Midbrain (tissue), 1 donor: ENCODE measurements at places on chromosomes 12 and 14.

DNA sequence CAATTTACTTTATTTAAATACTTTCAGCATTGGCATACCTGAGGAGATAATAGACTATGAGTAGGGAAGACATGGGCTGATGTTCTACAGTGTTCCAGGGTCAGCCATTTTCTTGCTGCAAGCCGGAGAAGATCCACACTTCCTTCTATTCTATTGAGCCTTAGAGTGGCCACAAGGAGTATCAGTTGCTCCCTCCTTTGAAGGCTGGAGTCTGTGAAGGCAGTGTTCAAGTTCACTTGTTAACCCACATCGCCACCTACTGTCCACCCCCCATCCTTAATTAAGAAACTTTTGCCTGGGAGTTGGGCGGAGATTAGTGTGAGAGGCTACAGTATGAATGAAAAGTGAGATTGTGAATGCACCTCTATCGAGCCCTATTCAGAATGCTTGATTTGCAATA lies 666.6 kb downstream of the NRXN3 start:
- peak; percentile 70 for DNase-seq

DNA sequence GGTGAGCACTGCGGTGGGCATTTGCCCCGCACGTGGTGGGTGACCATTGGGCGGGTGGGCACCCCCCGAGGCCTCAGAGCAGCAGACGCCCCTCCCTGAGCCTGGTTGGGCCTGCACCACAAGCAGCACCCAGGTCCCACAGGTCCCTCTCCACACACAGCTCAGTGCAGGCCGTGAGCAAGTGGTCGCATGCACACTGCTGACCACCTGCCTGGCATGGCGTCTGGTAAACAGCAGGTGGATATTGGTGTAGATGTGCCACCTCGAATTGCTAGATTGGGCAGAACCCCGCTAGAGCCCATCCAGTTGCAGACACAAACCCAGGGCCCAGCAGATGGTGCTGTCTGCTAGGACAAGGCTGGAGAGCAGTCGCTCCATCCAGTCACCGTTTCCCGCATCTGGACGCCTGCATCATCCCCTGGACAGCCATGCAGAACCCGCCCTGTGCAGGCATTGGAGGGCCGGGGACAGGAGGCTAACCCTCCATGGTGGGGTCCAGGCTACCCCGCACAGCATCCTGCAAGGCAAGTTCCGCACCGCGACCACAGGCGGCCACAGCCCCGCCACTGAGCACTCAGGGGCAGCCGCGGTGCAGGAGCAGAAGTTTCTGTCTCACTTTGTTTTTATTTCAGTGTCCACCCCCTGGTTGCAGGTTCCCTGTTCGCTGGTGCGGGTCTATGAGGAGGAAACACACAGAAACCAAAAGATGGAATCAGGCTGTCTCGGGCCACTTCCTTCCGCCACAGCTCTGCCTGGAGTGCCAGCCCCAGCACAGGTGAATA lies 45.6 kb upstream of the RIMBP2 start:
- DNase-seq: peak; percentile 52

DNA sequence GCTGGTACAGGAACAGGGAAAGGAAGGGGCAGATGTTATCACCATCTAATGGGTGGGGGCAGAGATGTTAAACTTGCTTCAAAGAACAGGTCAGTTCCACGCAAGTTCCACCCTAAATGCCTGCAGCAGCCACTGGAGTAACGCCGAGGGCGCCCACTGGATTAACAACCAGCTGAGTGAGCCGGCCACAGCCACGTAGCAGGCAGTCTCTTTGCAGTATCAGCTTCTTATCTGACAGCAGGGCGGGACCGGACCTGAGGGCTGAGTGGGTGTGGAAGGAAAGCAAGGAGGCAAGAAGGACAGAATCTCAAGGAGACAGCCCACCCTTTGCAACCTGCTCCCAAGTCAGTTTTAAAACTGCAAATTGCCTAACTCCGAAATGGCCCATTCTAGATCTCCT lies 38.4 kb upstream of the FOXN3 start:
- no peak for DNase-seq

DNA sequence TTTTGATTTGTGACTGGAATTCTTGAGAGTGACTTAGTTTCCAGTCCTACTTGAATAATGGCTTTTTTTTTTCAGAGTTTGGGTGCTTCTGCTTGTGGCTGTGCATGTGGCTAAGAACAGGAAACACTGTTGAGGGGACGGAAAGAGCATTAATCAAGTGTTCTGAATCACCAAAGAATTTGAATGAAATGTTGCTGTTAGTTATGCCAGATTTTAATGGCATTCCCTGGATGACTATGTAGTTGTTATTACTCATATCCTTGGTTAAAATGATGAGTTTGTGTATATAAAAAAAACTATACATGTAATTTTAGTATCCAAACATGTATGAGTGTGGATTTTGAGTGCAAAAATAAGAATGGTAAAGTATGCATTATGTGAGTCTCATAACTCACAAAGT lies 347.9 kb downstream of the BCAT1 start:
- no peak for DNase-seq

GRCh38 chr14:103453791-103454190 lies 68.6 kb downstream of the MARK3 start:
- DNase-seq: no peak

GRCh38 chr14:61238611-61239245 lies 42.4 kb downstream of the TMEM30B start:
- no peak for DNase-seq

- DNase-seq: no peak
Measured at GRCh38 chr12:128073937-128074336, 193.0 kb upstream of the TMEM132C start.

GRCh38 chr12:52354200-52354599 lies 13.1 kb downstream of the KRT85 start:
- no peak for DNase-seq

DNA sequence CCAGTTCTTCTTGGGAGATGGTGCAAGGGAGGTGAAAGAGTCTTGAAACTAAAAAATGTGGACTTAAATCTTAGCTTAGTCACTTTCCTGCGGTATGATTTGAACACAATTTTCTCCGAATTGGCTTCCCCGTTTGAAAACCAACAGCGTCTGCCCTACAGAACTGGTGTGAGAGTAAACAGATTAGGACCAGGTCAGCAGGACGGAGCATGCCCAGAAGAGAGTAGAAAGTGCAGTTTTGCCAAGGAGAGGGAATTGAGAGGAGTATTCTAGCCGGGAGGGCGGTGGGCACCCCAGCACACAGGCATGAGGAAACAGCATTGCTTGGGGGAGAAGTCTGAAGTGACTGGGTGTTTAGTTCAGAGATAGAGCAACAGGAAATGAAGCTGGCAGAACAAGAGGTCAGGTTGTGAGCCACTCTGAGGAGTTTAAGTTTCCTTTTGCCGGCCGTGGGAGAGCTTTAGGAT lies 927.1 kb downstream of the VRK1 start:
- DNase-seq: no peak

- peak; percentile 3 for DNase-seq
Measured at GRCh38 chr14:20179218-20179617, 11.5 kb upstream of the OR11G2 start.

GRCh38 chr12:96623155-96623554 lies 133.8 kb downstream of the CFAP54 start:
- no peak for DNase-seq

DNA sequence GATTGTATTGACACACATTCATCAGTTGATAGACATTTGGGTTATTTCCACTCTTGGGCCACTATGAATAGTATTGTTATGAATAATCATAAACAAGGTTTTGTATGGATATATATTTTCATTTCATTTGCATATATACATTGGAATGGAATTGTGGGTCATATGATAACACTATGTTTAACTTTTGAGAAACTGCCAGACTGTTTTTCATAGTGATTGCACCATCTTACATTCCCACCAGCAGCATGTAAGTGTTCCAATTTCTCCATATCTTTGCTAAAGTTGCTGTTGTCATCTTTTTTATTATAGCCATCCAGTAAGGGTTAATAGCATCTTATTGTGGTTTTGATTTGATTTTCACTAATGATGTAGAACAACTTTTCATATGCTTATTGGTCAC lies 198.5 kb upstream of the PPFIA2 start:
- no peak for DNase-seq

DNA sequence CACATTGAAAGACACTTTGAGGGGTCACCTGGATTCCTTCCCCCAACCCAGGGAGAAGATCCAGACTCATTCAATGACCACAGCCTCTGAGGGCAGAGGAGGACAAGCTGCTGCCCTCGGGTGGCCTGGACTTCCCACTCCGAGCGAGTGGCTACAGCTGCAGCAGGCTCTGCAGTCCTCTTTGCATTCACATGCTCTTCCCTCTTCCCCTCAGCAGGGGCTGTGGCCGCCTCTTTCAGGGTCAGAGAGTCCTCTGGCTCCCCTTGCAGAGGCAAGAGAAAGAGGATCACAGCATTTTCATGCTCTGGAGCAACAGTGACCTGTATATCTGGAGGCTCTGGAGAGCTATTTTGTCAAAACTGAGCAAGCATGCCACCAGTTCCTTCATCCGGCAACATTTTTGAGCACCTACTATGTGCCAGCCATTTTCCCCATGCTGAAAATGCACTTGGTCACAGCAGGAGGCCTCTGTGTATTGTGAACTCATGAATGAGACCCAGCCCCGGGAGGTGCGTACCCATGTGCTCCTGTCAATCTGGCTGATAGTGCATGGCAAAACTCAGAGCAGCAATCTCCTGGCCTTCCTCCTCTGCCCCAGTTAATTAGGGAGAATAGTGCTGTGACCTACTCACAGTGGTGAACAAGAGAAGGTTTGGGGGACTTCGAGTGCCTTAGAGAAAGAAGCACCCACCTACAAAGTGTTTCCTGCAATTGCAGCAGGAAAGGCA lies 42.9 kb upstream of the KCNA5 start:
- no peak for DNase-seq

DNA sequence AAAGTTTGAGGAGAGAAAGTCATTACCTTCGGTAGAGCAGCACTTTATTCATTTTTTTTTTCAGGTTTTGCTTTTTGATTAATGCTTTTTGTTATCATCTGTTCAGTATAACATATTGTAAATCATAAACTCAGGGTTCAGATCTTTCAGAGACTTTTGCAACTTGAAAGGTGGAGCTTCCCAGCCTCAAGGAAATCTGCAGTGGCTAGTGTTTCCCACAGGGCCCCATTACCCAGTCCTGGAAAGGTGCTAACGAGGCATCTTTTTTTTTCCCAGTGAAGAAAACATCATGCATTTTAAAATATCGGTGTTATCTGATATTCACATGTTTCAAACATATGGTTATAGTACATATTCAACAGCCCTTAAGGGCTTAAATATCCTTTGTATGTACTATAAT lies 74.0 kb downstream of the HMGA2 start:
- DNase-seq: no peak

DNA sequence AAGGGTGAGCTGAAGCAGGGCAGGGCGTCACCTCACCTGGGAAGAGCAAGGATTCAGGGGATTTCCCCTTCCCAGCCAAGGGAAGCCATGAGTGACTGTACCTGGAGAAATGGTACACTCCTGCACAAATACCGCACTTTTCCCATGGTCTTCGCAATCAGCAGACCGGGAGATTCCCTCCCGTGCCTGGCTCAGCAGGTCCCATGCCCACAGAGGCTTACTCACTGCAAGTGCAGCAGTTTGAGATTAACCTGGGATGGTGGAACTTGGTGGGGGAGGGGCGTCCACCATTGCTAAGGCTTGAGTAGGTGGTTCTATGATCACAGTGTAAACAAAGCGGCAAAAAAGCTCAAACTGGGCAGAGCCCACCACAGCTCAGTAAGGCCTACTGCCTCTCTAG lies 11.0 kb upstream of the DHRS4 start:
- DNase-seq: no peak

GRCh38 chr12:4855121-4855924 lies 54.4 kb upstream of the KCNA1 start:
- DNase-seq: peak; percentile 89

DNA sequence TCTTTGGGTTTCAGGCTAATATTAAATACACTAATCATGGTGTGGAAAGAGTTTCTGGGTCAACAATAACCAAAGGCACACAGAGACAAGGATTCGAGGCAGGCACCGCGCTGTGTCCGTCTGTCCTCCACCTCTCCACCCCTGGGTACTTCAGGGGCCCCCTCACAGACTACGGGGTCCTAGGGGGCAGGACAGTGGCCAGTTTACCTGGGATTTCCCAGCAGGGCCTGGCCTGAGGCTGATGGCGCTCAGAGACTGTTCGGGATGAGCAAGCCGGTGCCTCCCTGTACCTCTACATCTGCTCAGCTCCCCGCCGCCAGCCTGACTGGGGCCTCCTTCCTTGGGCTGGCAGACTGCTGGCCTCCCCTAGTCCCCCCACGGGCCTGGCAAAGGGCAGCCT lies 18.1 kb upstream of the EIF5 start:
- no peak for DNase-seq

- no peak for DNase-seq
Measured at GRCh38 chr12:114841557-114842251, 157.7 kb upstream of the TBX3 start.

DNA sequence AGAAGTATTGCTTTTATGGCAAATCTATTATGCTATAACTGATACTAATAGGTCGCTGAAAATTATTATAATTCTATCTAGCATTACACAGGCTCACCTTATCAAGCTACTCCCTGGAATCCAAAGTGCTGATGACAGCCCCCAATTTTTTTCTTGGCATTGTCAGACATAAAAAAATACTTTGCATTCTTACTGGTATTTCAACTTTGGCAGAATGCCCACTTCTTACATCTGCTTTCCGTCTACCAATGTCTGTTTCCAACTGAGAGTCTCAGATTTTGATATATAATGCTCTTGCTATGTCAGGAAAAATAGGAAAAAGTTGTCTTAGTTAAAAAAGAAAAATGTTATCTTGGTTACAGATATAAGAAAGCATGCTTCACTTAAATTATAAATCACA lies 615.4 kb downstream of the C12orf50 start:
- no peak for DNase-seq

- DNase-seq: no peak
Measured at GRCh38 chr12:26272851-26273250, 77.5 kb downstream of the SSPN start.

DNA sequence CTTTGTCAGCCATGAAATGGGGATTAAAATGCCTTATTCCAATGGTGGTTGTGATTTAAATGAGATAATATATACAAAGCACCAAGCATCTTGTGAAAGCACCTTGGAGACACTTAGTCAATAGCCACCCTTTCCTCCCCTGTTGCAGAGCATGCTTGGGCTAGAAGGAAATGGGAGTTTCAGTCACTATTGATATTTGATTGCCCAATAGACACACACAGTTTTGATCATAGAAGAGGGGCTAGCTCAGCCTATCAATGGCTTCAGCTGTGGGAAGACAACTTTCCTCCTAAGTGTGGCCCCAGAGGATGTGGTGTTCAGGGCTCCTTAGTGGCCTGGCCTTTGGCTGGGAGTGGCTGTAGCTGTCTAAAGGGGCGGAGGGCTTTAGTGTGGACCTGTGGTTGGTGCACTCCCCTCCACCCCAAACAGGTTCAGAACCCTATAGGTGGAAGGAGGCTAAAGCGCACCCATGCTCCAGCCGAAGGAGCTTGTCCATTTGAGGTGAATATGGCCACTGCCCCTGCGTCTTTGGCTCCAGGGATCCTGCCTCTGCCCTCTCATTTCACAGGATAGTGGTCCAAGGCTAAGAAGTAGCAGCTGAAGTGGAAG lies 132.3 kb downstream of the TMEM30B start:
- DNase-seq: no peak

GRCh38 chr12:6204533-6205143 lies 4.4 kb downstream of the CD9 start:
- no peak for DNase-seq
